Mesothelial cell of epicardium (in vitro differentiated cells): ENCODE measurements at places on chromosomes 11 and 22.

- no peak for DNase-seq
Observed at GRCh38 chr11:20597680-20598484, 1.5 kb upstream of the SLC6A5 start.

DNA sequence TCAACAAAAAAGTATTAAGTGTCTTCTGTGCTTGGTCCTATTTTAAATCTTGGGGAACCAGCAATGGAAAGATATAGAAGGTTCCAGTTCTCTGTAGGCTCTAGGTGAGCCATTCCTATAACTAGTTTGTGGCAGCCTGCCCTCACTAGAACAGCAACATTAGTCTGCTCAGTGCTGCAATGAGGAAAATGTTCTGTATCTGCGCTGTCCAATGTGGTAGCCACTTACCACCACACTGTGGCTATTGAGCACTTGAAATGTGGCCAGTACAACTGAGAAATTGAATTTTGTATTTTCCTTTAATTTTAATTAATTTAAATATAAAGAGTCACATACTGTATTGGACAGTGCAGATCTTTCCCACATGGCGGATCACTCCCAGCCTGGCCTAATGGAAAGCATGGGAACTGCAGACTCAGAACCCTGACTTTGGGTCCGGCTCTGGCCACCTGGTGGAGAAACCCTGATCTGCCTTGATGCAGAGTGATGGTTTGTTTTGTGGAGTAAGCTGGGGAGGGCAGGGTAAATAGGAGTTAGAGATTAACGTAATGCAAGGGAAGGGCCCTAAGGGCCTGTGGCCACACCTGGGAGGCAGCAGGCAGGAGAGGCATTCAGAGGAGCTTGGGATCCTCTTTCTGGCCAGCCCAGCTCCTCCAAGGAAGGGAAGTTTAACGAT lies 101.0 kb downstream of the ME3 start:
- DNase-seq, result no peak

GRCh38 chr22:35864545-35865165 lies 147.0 kb downstream of the APOL5 start:
- DNase-seq, result no peak

DNA sequence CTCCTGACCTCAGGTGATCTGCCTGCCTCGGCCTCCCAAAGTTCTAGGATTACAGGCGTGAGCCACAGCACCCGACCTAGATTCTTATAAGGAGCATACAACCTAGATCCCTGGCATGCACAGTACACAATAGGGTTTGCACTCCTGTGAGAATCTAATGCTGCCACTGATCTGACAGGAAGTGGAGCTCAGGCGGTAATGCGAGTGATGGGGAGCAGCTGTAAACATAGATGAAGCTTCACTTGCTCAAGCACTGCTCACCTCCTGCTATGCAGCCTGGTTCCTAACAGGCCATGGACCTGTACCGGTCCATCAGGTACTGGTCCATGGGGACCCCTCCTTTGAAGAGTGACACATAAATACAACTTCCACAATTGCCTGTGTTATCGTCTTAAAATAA lies 44.8 kb upstream of the EIF3M start:
- no peak for DNase-seq

- DNase-seq, result no peak
Observed at GRCh38 chr11:73559743-73560142, 38.2 kb downstream of the FAM168A start.

DNA sequence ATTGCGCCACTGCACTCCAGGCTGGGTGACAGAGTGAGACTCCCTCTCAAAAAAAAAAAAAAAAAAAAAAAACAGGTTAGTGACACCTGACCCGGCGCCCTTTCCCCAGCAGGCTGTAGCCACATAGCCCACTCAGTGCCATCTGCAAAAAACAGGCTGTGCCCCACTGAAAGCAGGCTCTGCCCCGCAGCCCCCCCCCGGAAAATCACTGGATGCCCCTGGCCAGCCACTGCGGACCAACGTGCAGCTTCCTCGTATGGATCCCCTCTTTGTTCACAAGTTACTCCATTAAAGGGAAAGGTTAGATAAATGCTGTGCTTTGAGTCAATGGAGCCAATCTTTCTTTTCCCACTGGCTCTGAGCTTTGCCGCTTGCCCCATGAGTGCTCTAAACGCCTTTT lies 660.3 kb downstream of the TBC1D22A start:
- no peak for DNase-seq

- no peak for DNase-seq
Observed at GRCh38 chr11:9151631-9152030, 60.2 kb upstream of the SCUBE2 start.

- no peak for DNase-seq
Observed at GRCh38 chr11:70730411-70730810, 332.1 kb downstream of the CTTN start.
